ENCODE measurements at places on chromosomes 1 and 21.

DNA sequence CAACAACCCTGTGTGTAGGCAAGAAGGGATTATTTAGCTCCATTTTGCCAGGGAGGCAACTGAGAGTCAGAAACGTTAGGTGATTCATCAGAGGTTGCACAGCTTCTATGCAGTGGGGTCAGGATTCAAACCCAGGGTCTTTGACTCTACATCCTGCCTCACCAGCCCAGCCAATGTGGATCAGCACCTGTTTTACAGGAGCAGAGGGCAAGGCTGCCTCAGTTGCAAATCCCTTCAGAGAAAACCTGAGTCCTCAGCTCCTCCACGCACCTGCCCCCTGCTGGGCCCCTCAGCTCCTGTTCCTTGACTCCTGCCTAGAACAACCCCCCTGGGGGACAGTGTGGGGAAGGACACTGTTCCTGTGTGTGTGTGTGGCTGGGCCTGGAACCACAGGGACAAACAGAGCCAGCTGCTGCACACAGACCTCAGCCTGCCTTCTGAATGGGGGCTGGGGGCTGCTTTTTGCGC is 61.6 kb downstream of the LRRN2 start:
- DNase-seq: peak; percentile 57

DNA sequence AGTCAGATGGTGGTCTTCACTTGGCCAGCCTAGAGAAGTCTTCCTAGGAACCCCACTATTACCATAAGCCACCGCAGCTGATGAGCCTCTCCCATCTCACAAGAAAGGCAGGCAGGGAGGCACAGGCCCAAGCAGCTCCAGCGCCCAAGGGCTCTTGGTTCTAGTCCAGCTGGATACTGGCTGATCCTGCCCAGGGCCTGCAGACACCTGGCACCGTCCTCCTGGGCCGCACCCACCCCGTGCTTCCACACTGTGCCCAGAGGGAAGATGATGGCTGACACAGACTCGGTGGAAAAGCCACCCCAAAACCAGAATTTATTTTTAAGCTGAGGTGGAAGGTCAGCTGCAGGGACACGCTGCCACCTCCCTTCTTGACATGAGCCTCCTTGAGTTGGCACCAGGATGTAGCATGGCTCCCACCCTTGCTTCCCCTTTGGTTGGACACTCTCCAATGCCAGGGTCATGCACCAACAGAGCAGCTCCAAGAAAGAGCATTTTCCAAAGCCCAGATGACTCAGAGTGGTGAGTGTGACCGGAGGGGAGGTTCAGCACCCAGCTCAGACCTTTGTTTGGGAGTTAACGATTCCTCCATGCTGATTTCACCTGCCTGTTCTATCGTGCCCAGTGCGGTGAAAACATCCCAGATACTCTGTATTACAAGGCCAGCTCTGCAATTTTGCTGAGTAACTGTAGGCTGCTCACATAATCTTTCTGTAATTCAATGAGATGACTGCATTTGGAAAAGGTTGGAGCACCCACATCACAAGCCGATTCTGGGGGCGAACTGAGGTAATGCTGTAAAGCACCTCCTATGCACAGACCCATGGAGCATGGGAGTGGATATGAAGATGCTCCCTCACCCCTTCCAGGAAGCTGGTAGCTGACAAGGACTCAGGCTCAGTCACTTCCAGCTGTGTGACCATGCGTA is 63.1 kb upstream of the SLC2A1 start:
- no peak for DNase-seq

- DNase-seq: no peak
Observed at GRCh38 chr1:183032122-183032921, 9.1 kb downstream of the LAMC1 start.

- DNase-seq: no peak
Observed at GRCh38 chr1:219724440-219724839, 111.5 kb upstream of the ZC3H11B start.

DNA sequence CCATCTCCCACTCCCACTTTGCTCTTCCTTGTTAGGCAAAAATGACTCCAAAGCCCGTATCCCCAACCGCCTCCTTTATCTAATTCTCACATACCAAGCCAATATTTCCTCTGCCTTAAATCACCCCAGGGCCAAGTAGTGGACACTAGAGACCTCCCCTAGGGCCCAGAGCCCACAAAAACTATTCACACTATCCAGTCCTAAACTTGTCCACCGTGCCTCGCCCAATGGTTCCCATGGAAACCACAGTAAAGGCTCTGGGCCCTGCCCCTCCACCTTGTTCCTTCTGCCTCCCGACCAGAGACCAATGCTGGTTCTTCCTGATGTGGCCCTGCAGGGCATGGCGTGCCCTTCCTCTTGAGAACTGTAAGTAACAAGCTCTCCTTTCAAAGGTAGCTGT is 11.8 kb downstream of the CFAP107 start:
- DNase-seq: no peak

DNA sequence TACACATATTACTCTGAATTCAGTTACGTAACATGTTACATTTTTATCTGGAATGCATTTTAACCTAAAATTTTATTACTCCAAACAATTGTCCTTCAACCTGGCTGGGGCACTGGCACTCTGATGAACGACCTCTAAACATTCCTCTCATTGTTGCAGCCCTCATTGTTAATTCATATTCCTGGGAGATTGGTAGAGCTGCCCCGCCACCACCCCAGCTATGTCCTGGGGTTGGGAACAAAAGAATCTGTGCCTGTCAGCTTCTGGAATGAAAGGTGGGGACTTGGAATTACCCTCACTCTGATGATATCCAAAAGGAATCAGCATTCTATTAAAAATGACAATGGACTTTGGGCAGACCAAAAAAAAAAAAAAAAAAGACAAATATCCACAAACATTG is 38.0 kb upstream of the DESI2 start:
- no peak for DNase-seq

DNA sequence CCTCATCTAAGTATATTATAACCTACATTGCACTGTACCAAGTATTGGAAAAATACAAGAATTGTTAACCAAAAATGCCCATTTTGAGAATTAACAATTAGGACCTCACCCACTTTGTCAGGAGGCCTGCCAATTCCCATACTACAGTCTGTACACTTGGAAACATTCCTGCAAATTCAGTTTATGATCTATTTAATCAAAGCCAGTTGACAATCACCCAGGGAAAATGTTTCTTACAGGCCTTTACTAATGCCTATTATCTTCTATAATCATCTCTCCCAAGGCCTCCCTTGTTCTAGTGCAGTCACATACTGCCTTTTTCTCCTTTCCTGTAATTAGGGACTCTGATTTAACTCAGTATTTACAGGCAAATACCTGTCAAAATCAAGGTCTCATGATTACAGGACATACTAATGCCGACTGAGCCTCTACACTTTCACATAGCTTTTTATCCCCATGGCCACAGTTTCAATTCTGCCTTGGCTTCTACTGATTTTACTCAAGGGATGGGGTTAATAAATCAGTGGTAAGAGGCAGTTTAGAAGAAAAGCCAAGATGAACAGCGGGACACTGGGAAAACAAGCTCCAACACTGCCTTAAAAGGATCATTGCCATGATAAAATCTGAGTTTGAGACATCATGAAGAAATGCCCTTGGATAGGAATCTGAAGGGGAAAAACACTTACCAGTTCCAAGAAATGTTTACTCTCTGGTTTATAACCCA is 338.7 kb downstream of the VAV3 start:
- DNase-seq: no peak

- peak; percentile 12 for DNase-seq
Observed at GRCh38 chr1:74468982-74469603, 43.3 kb downstream of the LRRC53 start.

- no peak for DNase-seq
Observed at GRCh38 chr1:40877698-40878097, 15.5 kb upstream of the CITED4 start.

GRCh38 chr1:175947771-175948170 is 204.4 kb upstream of the TNR start:
- no peak for DNase-seq

- peak; percentile 13 for DNase-seq
Observed at GRCh38 chr1:232305050-232305449, 324.9 kb downstream of the SIPA1L2 start.

DNA sequence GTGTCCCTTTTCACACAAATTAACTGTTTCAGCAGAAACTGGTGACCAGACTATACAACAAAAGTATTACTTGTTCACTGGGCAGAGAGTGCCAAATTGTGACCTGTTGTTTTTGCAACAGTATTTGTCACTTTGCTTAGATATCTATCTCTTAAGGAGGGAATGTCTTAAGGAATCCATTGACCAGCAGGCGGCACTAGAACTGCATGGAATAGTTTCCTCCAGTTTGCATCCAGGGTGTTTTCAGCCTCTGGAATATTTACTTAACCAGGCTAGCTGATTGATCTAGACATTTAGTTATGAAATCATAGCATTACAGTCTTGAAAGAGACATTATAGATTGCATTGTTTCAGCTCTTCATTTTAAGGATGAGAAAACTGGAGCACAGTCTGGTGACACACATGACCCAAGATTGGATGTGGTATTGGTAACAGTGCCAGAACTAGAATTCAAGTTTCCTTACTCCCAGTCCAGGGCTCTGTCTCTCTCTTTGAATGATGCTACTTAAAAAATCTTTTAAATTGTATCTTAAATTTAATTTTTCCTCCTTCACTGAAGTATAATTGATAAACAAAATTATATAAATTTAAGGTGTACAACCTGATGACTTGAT is 16.9 kb downstream of the RPTN start:
- peak; percentile 5 for DNase-seq

DNA sequence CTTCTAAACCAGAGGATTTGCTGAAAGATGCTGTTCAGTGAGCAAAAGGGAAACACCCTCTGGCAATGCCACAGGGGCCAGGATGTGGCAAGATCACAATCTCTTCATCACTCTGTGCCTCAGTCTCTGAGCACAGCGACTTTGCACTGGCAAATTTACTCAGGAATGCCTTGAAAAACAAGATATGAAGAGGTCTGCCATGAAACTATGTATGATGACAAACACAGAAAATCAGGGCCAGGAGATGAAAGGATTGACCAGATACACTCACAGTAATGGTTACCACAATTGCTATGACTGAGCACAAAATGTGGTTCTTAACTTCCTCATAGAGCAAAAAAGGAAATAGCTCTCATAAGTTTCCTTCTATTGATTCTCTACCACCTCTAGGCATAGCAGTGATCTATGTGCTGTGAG is 5.8 kb downstream of the TTC13 start:
- no peak for DNase-seq

- no peak for DNase-seq
Observed at GRCh38 chr1:38020396-38020795, 7.9 kb downstream of the UTP11 start.

- DNase-seq: no peak
Observed at GRCh38 chr1:44292651-44293050, 62.4 kb downstream of the ERI3 start.

GRCh38 chr1:221829327-221830015 is 87.6 kb upstream of the DUSP10 start:
- no peak for DNase-seq

GRCh38 chr1:95561346-95561745 is 327.3 kb downstream of the RWDD3 start:
- DNase-seq: no peak

GRCh38 chr1:110258734-110259133 is 48.6 kb downstream of the KCNC4 start:
- DNase-seq: peak; percentile 75

- no peak for DNase-seq
Observed at GRCh38 chr1:248471154-248471553, 2.0 kb upstream of the OR2T3 start.

DNA sequence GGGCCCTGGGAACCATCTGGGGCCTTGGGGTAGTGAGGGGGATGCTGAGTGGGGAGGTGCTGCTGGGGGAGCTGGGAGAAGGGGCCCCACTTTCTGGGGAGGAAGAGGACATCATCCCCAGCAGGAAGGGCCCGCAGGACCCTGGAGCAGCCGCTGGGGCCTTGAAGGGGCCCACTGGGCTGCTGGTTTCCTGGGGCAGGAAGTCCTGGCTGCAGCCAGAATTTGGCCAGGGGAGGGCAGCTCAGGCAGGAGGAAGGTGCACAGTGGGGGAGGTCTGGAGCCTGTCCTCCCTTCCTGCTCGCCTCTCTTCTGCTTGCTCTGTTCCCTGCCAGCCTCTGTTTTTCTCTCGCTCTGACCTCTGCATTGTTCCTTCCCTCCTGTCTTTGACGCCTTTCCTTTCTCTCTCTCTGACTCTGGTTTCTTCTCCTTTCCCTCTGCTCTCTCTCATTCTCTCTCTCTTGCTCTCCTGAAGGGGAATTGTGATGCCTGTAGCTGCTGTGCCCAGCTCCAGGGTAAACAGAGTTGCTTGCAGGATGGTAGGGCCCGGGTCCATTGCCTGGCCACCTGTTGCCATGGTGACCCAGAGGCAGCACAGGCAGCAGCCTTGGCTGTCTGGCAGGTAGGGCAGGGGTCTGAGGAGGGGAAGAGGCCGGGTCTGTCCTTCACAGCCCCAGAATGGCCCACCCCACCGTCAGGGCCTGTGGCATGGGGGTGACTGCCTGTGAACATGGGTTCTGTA is 23.9 kb downstream of the ACOT11 start:
- DNase-seq: no peak

- no peak for DNase-seq
Observed at GRCh38 chr1:221812088-221812752, 70.3 kb upstream of the DUSP10 start.

DNA sequence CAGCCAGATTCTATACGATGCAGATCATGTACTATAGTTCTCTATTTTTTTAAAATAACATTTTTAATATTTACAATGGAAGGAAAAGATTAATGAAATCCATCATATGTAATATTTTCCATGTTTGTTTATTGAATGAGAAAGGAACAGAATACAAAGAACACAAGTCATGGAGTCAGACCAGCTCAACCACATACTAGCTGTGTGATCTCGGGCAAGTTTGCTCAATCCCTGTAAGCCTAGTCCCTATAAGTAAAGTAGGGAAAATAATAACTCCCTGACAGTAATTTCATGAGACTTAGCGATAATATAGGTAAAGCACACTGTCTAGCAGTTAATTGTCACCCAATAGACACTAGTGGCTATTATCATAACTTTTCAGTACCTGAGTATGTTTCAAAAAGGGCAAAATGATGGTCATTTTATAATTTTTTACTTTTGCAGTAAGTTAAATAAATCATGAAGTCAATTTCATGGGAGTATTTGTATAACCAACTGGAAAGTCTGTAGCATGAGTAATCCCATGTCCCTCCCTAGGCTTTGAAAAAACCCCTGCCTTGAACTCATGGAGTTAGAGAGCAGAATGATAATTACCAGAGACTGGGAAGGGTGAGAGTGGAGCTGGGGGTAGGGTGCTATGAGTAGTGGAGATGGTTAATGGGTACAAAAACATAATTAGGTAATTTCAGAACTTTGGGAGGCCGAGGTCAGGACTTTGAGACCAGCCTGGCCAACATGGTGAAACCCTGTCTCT is 37.0 kb upstream of the EPS15 start:
- no peak for DNase-seq
